ENCODE measurements at places on chromosomes 1 and 21. TPM values are rescaled to one million over a fixed set of nuclear protein-coding genes. Genes with fewer than 3 reads are reported as not detected.
A peak's percentile ranks its signal among the peaks of the same experiment; 100 is the strongest.

The COL11A1 gene
- 810 TPM for total RNA-seq

The EPS8L3 gene
- not detected for total RNA-seq

The CCDC24 gene
- total RNA-seq = 4.3 TPM

The SELP gene
- total RNA-seq = not detected

The PHLDA3 gene
- total RNA-seq = 152 TPM

The ST6GALNAC5 gene
- total RNA-seq = 0.19 TPM

The PLD5 gene
- total RNA-seq = 4.9 TPM

The EPHB2 gene
- 7.5 TPM for total RNA-seq

The RUNX1 gene
- total RNA-seq = 84.6 TPM

The SPRR1A gene
- total RNA-seq = not detected

The SPRR3 gene
- 0.70 TPM for total RNA-seq

The PBXIP1 gene
- total RNA-seq = 96.4 TPM

DNA sequence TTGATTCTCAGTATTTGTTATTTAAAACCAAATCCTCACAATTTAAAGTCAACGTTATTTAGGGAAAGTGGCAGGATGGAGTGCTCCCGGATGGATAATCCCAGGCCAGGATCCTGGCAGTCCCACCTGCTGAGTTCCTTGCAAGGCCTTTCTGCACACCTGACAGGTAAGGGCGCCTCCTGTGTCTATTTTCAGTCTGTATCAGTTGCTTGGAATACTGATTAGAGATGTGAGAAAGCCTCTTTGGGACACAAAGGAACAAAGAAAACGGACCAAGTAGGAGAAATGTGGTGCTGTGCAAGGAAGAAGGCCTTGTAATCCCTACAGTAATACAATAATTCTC lies 12.2 kb downstream of the STYXL2 start:
- no peak for DNase-seq

DNA sequence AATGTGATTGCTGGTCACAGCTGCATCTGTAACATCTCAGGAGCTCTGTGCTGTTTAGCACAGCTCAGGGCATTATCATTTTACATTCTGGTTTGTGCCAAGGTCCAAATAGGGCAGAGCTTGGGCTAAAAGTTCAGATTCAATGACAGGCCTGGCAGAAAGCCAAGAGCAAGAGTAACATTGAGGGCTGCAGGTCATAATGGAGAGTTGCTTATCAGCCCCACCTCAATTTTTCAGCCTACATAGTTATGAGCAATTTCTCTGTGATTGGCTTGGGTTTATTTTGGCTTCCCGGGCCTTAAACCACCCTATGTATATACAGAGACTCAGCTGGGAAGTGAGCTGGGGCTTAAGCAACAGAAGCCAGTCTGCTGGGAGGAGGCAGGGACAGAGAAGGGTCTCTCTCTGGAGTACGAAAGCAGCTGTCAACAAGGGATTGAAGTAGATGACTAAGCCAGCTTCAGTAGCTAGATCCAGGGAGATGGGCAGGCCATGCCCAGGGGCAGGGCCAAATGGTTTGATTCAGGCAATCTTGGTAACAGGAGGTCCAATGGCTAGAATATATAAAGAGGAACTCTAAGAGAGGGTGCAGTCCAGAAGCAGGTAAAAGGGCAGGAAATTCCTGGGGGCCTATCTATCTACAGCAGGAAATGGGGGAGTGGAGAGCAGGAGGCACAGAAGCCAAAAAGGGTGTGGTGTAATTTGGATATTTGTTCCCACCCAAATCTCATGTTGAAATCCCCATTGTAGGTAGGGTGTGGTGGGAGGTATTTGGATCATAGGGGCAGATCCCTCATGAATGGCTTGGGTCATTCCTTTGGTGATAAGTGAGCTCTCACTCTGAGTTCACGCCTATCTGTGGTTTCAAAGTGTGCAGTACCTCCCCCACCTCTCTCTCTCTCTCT lies 49.0 kb downstream of the BRINP2 start:
- peak; percentile 26 for DNase-seq

- DNase-seq = peak; percentile 25
Observed at GRCh38 chr1:73980324-73981040, 217.5 kb downstream of the LRRIQ3 start.

- no peak for DNase-seq
Observed at GRCh38 chr1:166920561-166921475, 44.8 kb upstream of the TADA1 start.

GRCh38 chr1:81880781-81881180 lies 80.0 kb downstream of the ADGRL2 start:
- no peak for DNase-seq

- no peak for DNase-seq
Observed at GRCh38 chr1:226754793-226755533, 15.9 kb upstream of the ITPKB start.

- DNase-seq = no peak
Observed at GRCh38 chr1:118826669-118827068, 161.5 kb downstream of the TBX15 start.

GRCh38 chr1:107004421-107004820 lies 52.1 kb upstream of the PRMT6 start:
- peak; percentile 5 for DNase-seq

DNA sequence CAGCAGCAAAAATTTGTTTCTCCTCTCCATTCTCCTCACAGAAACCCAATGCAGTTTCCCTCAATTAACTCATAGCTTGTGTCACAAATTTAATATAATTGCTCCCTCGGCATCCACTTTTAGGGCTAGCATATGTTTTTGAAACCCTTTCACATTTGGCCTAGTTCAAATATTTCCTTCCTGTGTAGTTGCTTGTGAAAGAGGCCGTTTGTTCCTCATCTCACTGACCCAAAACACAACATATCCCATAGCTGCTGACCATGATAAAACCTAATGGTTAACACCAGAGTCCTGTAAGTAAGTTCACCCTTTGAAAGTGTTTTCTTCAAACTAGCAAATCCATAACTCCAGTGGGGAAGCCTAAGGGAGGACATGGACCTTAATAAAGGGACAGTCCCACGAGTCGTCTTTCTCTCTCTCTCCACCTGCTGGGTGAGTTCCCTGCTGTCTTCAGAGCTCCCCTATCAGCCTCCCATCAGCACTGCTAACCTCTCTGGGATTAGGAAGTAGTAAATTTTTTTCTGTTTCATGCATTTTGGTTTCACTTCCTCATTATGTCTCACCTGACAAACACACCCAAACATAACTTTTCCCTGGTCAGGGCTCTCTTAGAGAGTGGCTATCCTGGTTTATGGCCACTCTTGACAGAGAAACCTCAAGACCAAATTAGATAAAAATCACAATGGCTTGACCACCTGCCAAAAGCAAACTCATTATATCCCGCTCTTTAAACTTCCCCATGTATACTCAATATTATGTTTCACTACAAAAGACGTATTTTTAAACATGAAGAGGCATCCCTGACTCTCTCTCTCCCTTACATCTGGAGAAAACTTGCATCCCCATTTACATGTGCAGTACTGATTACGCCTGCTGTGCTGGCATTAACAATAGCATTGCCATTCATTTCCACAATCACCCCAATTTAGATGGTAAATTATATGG lies 177.7 kb upstream of the HP1BP3 start:
- no peak for DNase-seq

GRCh38 chr1:224683936-224684335 lies 67.8 kb downstream of the CNIH3 start:
- DNase-seq = no peak

GRCh38 chr21:28442624-28443023 lies 550.1 kb downstream of the LTN1 start:
- DNase-seq = peak; percentile 64

DNA sequence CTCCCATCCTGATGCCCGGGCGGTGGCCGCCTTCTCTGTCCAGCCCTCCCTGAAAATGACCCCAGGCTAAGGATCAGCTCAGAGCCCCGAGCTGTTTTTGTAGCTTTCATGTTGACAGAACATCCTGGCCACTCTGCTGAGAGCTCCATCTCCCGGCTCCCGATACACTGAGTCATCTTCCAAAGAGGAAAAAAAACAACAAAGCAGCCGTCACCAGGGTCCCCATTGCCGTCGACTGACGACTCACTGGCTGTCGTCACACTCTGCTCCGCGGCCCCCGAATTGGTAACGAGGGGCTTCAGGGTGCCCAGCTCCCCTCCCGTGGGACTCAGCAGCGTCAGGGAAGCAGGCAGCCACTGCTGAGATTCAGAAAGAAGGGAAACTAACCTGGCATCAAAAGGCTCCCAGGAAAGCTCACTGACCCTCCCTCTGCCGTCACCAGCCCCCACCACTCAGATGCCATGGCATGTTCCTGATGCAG lies 67.2 kb downstream of the CD46 start:
- peak; percentile 35 for DNase-seq

- no peak for DNase-seq
Observed at GRCh38 chr21:42568866-42569731, 55.4 kb downstream of the SLC37A1 start.

DNA sequence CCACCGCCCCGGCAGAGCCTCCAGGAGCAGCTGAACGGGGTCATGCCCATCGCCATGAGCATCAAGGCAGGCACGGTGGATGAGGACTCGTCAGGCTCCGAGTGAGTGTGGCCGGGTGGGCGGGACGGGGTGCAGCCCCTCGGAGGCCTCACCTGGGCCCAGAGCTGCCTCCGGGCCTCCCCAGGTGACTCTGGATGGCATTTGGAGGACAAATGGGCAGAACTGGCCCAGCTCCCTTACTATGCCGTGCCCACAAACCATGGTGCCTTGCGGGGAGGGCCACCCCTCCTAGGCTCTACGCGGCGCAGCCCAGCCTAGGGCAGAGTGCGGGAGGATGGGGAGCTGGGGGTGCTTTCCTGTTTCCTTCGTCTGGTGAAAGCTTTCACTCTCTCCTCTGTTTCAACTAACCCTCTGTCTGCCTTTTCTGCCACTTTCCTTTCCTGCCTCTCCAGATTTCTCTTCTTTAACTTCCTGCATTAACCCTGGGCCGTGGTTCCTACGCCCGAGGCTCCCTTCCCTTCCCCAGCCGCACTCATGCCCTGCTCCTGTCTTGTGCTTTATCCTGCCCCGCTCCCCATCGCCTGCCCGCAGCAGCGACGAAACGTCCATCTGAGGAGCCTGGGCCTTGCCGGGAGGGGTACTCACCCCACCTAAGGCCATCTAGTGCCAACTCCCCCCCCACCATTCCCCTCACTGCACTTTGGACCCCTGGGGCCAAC lies 9.2 kb downstream of the PSRC1 start:
- DNase-seq = no peak

GRCh38 chr1:172642970-172643369 lies 15.9 kb upstream of the FASLG start:
- DNase-seq = no peak

DNA sequence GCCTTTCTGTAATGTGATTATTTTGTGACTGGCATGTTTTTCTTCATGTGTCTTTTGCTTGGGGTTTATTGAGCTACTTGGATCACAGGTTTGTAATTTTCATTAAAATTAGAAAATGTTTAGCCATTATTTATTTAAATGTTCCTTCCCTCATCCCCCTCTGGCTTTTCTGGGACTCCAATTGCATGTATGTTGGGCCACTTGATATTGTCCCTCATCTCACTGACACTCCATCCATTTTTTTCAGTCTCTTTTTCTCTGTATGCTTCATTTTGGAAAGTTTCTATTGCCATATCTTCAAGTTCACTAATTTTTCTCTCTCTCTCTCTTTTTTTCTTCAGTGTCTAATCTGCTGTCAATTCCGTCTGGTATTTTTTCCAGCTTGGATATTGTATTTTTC lies 390.1 kb downstream of the PRDM2 start:
- no peak for DNase-seq

DNA sequence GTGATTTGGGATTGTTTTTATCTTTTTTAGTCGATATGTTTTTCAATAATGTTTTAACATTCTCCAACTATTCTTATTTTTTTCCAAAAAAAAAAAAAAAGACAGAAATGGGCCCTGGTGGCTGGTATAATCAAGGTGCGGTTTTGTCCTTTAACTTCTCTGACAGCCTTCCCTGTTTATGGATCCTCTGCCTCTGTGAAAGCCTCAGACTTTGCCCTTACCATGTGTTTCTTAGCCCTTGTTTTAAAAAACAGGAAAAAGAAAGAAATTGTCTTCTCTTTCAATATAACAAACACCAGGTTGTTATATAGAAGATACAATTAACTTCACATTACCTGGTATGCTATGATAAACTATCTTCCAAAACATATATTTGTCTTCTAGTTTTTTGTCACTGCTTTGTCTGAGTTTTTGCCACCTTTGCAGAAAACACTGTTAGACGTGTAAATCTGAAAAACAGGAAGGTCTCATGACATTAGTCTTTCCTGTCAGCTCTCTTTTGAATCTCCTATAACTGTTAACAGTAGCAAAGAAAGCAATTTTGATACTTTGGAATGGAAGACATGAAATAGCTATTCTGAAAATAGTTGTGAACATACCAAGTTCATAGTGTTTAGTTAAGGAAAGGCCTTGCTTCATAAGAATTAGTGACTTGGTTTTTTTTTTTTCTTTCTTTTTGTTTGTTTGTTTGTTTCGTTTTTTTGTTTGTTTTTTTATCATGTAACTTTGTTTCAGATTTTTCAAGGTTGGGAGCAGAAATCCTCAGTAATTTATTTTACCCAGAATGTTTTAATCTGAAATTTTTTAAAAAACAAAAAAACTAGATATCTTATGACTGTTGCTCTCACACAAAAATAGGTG lies 31.7 kb upstream of the CACYBP start:
- no peak for DNase-seq

All from astrocyte (in vitro differentiated cells and primary cell).